Right cardiac atrium (tissue), 5 donors: ENCODE measurements at places on chromosomes 5 and 9.

GRCh38 chr5:154758977-154759376, 3.8 kb downstream of the LARP1 start:
- no peak for DNase-seq

DNA sequence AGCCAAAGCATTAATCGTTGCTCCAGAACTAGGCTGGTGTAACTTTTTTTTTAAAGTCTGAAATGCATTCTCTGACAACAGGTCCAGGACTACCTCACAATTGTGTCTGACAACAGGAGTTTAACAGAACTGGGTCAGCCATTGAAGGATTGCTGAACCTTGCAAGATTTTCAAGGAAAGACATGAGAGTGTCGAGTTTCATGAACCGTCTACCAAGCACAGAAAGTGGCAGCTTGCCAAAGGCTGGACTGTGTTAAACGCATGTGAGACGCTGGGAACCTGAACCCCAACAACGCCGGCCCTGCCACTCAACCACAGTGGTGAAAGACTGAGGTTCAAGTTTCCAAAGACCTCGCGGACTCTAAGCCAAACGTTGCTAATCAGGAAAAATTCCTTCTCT, 79.1 kb downstream of the LHFPL2 start:
- DNase-seq = peak; percentile 69

DNA sequence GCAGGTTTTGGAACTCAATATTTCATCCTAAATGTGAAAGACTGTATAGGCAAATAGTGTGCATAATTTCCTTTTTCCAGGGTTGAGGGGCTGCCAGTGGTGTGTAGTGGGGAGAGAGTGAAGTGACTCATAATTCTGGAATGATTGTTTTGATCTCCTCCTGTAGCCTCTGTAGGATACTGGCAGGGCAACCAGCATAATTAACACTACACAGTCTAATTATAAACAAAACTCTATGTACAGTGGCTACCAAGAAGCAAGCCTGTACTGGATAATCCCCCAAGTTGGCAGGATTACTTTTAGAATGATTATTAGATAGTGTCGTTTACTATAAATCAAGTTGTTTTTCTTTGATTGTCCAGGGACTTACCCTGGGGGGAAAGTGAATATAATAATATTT, 32.2 kb downstream of the LNPEP start:
- no peak for DNase-seq

DNA sequence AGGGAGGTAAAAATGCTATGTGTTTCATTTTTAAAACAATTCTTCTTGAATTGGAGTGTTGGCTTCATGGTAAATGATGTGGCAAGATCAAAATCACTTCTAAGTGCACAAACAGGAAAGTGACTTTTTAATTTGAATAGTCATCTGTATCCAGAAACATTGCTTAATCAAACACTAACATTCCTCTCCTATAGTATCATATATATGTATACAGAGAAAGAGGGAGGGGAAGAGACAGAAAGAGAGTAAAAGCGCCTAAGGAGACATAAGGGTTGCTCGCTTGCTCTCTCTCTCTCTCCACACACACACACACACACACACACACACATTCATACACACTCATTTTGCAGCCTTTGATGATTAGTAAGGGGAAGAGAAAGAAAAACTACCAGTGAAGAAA, 95.4 kb upstream of the PRDM9 start:
- no peak for DNase-seq

DNA sequence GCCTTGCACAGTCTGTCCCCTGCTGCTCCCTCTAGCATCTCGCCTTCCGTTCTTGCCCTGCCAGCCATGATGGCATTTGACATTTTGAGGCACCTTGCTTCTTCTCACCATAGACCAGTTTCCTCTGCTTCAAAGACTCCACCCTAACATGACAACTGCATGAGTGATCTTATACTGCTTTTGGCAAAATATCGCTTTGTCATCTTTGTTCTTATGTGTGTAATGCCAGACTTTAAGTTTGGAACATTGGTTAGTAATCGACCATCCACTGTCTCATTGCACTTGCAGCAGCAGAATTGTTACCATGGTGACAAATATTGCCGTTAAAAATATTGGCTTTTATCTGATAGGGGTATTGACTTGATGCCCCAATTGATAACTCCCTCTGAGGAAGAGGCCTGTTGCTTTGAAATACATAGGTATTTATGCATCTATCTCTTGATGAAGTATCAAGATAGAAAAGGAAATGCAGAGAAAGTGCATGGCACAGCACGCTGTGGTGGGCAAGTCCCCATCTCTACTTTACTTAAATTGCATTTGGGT, 6.8 kb downstream of the GARIN3 start:
- DNase-seq = no peak

DNA sequence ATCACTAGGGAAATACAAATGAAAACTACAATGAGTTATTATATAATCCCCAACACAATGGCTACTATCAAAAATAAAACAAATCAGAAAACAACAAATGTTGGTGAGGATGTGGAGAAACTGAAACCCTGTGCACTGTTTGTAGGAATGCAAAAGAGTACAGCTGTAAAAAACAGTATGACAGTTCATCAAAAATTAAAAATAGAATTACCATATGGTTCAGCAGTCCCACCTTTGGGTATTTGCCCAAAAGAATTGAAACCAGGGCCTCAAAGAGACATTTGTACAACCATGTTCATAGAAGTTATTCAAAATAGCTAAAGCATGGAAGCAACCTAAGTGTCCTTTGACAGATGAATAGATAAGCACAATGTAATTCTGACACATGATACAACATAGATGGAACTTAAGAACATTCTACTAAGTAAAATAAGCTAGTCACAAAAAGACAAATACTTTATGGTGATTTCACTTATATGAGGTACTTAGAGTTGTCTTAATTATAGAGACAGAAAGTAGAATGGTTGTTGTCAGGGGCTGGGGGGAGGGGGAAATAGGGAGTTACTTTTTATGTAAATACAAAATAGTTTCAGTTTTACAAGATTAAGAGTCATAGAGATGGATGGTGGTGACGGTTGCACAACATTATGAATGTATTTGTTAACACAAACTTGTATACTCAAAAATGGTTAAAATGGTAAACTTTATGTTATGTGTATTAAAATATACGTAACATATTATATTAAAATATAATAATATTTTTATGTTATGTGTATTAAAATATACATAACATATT, 102.8 kb downstream of the KCTD16 start:
- DNase-seq = no peak

GRCh38 chr5:61625681-61626621, 293.9 kb downstream of the ZSWIM6 start:
- DNase-seq = peak; percentile 93
